Activated naive CD4-positive, alpha-beta T cell treated with anti-CD3 and anti-CD28 coated beads for 36 hours (primary cell): ENCODE measurements at places on chromosomes 12 and 14. TPM values are rescaled to one million over a fixed set of nuclear protein-coding genes. Genes with fewer than 3 reads are reported as not detected.

- H3K27me3 ChIP-seq: peaks cover 24% of the 10 kb centered on the region
- no peak overlapping the region for H3K4me3 ChIP-seq
- H3K36me3 ChIP-seq: no peaks in the 10 kb centered on the region
Measured at GRCh38 chr12:102814691-102815367, 102.2 kb downstream of the PAH start.

STAC3 gene
- 0.93 TPM for total RNA-seq

KLRC2 gene
- not detected for total RNA-seq

GPR137C gene
- 0.07 TPM for total RNA-seq

- no peaks in the 10 kb centered on the region for H3K27me3 ChIP-seq
- H3K4me1 ChIP-seq: peaks cover 81% of the 10 kb centered on the region
- H3K27ac ChIP-seq: peak overlapping the region; percentile 88
- no peak for DNase-seq
- peaks cover 50% of the 10 kb centered on the region for H3K36me3 ChIP-seq
Measured at GRCh38 chr14:99248761-99249171, 23.2 kb downstream of the BCL11B start.

DNA sequence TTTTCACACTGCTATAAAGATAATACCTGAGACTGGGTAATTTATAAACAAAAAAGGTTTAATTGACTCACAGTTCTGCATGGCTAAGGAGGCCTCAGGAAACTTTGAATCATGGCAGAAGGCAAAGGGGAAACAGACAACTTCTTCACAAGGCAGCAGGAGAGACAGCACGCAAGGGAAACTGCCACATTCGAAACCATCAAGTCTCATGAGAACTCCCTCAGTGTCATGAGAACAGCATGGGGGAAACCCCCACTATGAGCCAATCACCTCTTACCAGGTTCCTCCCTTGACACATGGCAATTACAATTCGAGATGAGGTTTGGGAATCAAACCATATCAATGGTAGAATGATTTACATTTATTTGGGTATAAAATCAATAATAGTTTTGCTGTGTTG lies 558.5 kb downstream of the TMTC2 start:
- H3K27me3 ChIP-seq: no peaks in the 10 kb centered on the region
- H3K4me3 ChIP-seq: no peak overlapping the region
- H3K27ac ChIP-seq: no peak overlapping the region
- no peak for DNase-seq
- no peaks in the 10 kb centered on the region for H3K36me3 ChIP-seq

TBX5 gene
- total RNA-seq: not detected

CABP1 gene
- not detected for total RNA-seq

- no peaks in the 10 kb centered on the region for H3K27me3 ChIP-seq
- no peak for DNase-seq
- H3K36me3 ChIP-seq: no peaks in the 10 kb centered on the region
- no peak overlapping the region for H3K4me3 ChIP-seq
- H3K4me1 ChIP-seq: peaks cover 2% of the 10 kb centered on the region
Measured at GRCh38 chr12:56695327-56696101, 7.4 kb upstream of the PTGES3 start.

DNA sequence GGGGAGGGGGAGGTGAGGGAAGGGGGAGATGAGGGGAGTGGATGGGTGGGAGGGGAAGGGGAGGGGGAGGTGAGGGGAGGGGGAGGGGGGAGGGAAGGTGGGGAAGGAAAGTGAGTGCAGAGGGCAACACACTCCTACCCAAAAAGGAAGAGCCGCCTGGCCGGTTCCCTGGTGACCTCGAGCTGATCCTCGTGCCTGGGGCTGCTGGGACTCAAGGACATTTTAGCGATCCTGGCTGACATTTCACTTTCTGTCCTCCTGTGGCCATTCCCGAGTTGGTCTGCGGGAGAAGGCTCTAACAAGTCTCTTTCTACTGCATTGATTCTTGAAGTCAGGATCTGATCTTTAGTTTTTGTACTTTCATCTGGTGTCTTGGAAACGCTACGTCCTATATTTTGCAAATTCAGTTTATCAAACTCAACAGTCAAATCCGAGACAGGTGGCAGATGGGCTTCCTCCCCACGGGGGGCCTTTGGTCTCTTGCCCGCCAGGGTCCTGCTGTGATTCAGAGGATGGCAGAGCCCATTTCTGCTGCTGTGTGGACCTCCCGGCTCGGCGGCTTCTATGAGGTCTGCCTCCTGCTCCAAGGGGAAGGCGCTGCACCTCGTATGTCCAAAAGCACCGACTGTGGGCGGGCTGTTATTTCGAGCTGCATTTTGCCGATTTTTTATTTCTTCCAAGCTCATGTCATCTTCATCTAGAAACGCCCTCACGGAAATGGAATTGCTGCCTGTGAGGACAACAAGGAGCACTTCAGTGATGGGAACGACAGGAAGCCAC lies 19.1 kb downstream of the PGAM5 start:
- no peaks in the 10 kb centered on the region for H3K27me3 ChIP-seq
- H3K4me1 ChIP-seq: peaks cover 6% of the 10 kb centered on the region
- no peak overlapping the region for H3K4me3 ChIP-seq
- H3K36me3 ChIP-seq: peaks cover 74% of the 10 kb centered on the region
- no peak for DNase-seq

DNA sequence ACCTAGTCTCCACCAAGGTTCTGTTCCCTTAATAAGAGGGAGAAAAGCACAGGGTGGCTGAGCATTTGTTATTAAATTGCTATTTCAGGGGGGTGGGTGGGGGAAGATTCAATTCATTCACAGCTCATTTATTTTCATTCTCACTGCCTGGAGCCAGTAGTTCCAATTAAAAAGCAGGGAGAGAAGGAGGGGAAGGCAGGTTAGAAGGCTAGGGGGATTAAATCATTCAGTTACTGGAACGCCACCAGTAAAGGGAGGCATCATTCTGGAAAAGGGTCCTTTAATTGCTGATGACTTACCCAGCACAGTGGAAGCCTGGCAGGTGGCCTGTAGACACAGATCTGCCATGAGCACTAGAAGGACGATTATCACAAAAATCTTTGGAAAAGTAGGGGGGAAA lies 47.4 kb downstream of the NIN start:
- no peaks in the 10 kb centered on the region for H3K27me3 ChIP-seq
- H3K4me1 ChIP-seq: peaks cover 64% of the 10 kb centered on the region
- peaks cover 8% of the 10 kb centered on the region for H3K36me3 ChIP-seq
- H3K4me3 ChIP-seq: no peak overlapping the region

GRCh38 chr12:104603545-104603973 lies 146.8 kb downstream of the CHST11 start:
- no peak overlapping the region for H3K4me3 ChIP-seq
- peak overlapping the region; percentile 58 for H3K27ac ChIP-seq
- no peak for DNase-seq
- H3K36me3 ChIP-seq: no peaks in the 10 kb centered on the region
- H3K4me1 ChIP-seq: peaks cover 27% of the 10 kb centered on the region
- H3K27me3 ChIP-seq: no peaks in the 10 kb centered on the region

- H3K4me1 ChIP-seq: peaks cover 3% of the 10 kb centered on the region
- no peaks in the 10 kb centered on the region for H3K36me3 ChIP-seq
- no peak overlapping the region for H3K4me3 ChIP-seq
- no peak for DNase-seq
Measured at GRCh38 chr14:62030387-62030786, 268.2 kb downstream of the SNAPC1 start.

ALDH2 gene
- total RNA-seq: 4.0 TPM

- H3K36me3 ChIP-seq: no peaks in the 10 kb centered on the region
- H3K27ac ChIP-seq: no peak overlapping the region
- no peaks in the 10 kb centered on the region for H3K27me3 ChIP-seq
- no peaks in the 10 kb centered on the region for H3K4me1 ChIP-seq
- no peak for DNase-seq
Measured at GRCh38 chr14:66133666-66134065, 352.5 kb upstream of the CCDC196 start.

KRT83 gene
- total RNA-seq: not detected

GRCh38 chr12:81468206-81468605 lies 290.9 kb downstream of the PPFIA2 start:
- no peaks in the 10 kb centered on the region for H3K4me1 ChIP-seq
- no peaks in the 10 kb centered on the region for H3K36me3 ChIP-seq
- no peak overlapping the region for H3K27ac ChIP-seq
- no peak overlapping the region for H3K4me3 ChIP-seq
- no peaks in the 10 kb centered on the region for H3K27me3 ChIP-seq

- H3K27me3 ChIP-seq: peaks cover 21% of the 10 kb centered on the region
- peaks cover 6% of the 10 kb centered on the region for H3K4me1 ChIP-seq
- H3K4me3 ChIP-seq: no peak overlapping the region
- no peak overlapping the region for H3K27ac ChIP-seq
- H3K36me3 ChIP-seq: no peaks in the 10 kb centered on the region
Measured at GRCh38 chr14:106538201-106538600, 1011.8 kb downstream of the TMEM121 start.

ANKS1B gene
- not detected for total RNA-seq

ADSS1 gene
- total RNA-seq: 5.5 TPM

- H3K27ac ChIP-seq: no peak within 1 kb of the TSS
- H3K4me1 ChIP-seq: peaks cover 11% of the 10 kb centered on the region
- H3K4me3 ChIP-seq: no peak within 1 kb of the TSS
- no peaks in the 10 kb centered on the region for H3K27me3 ChIP-seq
- H3K36me3 ChIP-seq: peaks cover 8% of the 10 kb centered on the region
Measured at GRCh38 chr14:23469127-23469905, at the start of gene NGDN. Gene NGDN (plus strand): TSS chr14:23469703. CDS start chr14:23469716, 13 bp downstream.
